Spinal cord (tissue), 10 donors: ENCODE measurements at places on chromosomes 12 and 14. TPM values are rescaled to one million over a fixed set of nuclear protein-coding genes. Genes with fewer than 3 reads are reported as not detected.

RNASE2 gene
- total RNA-seq: 5.8 TPM

EPYC gene
- total RNA-seq: 0.17 TPM

ZC3H10 gene
- total RNA-seq: 7.1 TPM

KCNK13 gene
- total RNA-seq: 0.99 TPM

SERPINA9 gene
- total RNA-seq: not detected

GALC gene
- 35.6 TPM for total RNA-seq

RTN1 gene
- 672 TPM for total RNA-seq

FAM234B gene
- 17.2 TPM for total RNA-seq

ZFC3H1 gene
- 59.4 TPM for total RNA-seq

TMEM30B gene
- 11.8 TPM for total RNA-seq

CCDC175 gene
- 1.1 TPM for total RNA-seq

C14orf180 gene
- 6.0 TPM for total RNA-seq

NTS gene
- 11.1 TPM for total RNA-seq

SYCP3 gene
- 0.20 TPM for total RNA-seq

ETFBKMT gene
- 3.8 TPM for total RNA-seq

ZNF605 gene
- total RNA-seq: 23.3 TPM

DNA sequence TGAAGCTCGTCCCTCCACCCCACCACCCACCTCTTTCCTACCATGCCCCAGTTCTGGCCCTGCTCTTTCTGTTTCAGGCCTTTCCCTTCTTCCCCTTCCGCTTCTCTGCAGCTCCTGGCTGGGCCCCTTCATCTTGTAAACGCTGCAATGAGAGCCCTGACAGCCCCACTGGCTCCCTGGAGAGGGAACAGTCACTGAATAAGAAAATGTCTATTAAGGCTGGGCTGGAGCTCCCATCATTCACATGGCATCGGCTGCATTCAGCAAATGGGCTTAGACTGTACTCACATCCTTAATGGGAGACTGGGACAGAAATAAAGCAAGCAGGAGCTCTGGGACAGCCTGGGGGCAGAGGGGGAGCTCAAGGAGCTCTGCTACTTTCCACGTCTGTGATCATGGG, 45.2 kb upstream of the TUNAR start:
- peak; percentile 85 for DNase-seq

DNA sequence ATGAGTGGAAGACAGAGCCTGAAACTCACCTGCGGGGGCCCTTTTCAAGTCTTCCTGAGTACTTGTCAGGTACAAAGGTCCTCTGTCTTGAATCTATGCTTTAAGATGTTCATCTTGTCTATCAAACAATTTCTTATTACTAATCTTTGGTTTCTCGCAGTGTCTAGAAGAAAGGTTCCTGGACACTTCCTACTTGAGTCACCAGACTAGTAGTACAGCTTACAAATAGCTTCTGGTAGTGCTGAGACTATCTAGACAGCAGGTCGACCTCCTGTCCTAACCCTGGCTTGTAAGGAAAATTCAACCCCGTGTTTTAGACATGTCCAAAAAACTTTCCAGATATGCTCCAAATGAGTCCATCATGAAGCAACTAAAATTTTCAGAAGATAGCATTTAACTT, 11.2 kb upstream of the ARID2 start:
- no peak for DNase-seq

DNA sequence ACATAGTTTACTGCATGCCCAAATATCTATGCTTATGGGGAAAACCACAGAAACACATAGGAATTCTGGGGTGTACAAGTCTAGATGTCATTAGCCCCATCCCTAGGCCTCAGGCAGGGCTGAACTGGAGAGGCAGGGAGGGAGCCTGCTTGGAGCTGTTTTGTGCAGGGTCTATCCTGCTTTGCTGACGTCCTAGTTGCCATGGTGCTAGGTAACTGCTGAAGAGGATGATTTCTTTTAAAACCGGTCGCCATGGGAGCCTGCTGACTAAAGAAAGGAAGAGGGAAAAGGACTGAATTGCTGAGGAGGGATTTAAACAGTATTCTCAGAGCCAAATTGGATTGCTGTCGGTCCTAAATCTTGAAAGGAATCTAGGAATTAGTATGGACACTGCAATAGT, 10.7 kb downstream of the GPR19 start:
- peak; percentile 83 for DNase-seq

DNA sequence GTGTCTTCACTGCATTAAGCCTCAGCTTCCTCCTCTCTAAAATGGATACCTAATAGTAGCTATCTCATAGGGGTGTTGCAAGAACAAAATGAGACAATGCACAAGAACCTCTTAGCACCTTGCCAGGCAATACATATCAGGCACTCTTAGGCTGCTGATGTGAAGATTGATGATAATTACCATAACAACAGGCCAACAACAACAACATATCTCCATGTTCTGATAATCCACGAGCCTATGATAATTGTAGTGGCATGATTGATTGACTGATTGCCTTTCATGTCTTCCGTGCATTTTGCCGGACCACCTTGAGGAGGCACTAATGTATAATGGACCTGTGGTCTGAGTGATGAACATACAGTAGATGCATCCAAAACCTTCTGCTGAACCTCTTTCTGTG, 50.7 kb upstream of the WSCD2 start:
- no peak for DNase-seq

GRCh38 chr12:47754881-47755280, 3.8 kb downstream of the RAPGEF3 start:
- no peak for DNase-seq

DNA sequence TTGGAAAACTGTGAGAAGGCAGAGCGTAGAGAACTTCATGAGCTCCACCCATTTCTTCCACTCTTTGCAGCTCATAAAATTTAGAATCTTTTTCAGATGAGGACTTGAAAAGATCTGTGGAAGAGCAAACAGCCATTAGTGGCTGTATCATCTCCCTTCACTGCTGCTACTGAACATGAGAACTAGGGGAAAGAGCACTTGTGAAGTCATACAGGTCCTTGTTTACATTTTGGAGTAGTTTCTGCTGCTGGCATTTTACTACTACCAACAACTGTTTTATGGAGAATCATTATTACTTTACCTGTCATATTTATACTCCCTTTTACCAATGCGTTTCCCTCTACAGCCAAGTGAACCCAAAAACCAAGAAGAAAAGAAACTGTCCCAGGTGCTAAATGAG, 41.0 kb downstream of the RPGRIP1 start:
- DNase-seq: no peak

GRCh38 chr12:52952076-52952801, 3.3 kb downstream of the KRT18 start:
- no peak for DNase-seq

DNA sequence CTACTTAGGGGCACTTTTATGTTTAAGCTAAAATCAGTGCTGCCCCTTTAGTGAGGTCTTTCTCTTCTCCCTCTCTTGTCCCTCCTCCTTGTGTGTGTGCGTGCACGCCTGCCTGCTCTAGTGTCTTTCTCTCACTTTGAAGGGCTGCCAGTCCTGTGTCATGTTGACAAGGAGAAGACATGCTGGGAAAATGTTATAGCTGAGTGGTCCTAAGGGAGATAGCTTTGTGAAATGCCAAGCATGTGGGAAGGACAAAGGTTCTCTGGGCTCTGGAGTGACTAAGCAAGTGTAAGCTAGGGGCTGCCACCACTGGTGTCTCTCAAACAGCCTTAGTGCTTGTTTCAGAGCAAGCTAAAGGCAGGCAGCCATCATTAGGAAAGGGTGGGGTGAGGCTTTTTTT, 108.4 kb downstream of the EMP1 start:
- no peak for DNase-seq

DNA sequence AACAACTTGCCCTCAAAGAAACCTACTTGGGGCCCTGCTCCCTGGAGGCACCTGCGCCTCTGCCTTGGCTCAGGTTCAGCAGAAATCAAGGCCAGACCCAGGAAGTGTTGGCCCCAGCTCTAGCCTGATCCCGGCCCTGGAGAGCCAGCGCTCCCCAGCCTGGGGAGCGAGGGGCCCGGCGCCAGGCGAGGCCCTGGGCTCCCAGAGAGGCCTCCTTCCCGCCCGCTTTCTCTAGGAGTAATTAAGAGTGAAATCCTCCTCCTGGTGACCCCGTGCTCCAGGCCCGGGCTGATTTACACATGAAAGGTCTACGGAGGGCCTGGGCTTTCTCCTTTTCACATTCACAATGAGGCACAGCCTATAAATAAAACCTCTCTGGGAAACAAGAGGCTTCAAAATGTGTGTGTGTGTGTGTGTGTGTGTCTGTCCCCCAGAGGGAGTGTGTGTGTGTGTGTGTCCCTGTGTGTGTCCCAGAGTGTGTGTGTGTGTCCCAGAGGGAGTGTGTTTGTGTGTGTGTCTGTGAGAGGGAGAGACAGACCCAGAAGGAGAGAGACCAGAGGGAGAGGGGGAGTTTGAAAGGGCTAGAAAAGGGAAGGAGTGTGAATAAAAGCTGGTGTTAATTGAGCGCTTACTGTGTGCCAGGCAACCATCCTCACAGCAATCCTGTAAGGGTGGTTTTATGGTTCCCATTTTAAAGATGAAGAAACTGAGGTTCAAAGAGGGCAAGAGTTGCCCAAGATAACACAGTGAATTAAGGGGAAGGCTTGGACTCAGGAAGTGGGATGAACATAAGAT, 23.8 kb upstream of the COX6A1 start:
- peak; percentile 61 for DNase-seq

GRCh38 chr12:96221391-96221790, 27.2 kb downstream of the ELK3 start:
- DNase-seq: no peak

DNA sequence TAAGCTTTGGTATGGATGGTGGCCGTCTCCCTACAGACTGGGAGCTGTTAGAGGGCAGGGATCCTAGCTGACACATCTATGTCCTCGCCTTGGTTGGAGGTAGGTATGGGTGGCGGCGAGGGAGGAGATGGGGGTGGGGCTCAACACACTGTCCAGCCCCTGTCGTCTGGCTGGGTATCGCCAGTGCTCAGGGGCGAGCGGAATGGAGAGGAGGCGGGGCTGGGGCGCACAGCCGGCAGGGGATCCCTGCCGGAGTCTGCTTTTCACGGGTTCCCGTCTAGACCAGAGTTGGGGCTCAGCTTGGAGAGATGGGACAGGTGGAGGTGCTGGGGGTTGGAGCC, 16.1 kb downstream of the TAMALIN start:
- DNase-seq: peak; percentile 41

DNA sequence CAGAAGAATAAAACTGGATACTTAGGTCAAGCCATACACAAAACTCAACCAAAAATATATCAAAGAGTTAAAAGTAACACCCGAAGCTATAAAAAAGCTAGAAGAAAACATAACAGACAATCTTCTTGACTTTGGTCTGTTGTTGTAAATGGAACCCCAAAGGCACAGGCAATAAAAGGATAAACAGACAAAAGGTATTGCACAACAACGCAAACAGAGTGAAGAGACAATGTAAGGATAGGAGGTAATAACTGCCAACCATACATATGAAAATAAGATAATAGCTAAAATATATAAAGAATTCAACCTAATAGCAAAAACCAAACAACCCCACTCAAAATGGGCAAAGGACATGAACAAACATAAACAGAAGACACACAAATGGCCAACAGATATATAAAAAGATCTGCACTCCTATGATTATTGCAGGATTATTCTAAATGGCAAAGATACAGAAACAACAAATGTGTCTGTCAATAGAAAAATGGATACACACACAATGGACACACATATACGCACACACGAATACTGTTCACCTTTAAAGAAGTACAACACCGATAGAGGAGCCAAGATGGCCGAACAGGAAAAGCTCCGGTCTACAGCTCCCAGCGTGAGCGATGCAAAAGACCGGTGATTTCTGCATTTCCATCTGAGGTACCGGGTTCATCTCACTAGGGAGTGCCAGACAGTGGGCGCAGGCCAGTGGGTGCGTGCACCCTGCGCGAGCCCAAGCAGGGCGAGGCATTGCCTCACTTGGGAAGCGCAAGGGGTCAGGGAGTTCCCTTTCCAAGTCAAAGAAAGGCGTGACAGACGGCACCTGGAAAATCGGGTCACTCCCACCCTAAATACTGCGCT, 1137.1 kb downstream of the FSCB start:
- no peak for DNase-seq

- DNase-seq: no peak
Observed at GRCh38 chr12:107366322-107366721, 273.0 kb upstream of the CRY1 start.
